ENCODE measurements at places on chromosomes 2 and 18.

GRCh38 chr2:190786404-190787166 lies 94.0 kb upstream of the GLS start:
- DNase-seq: no peak

- no peak for DNase-seq
Observed at GRCh38 chr2:195706161-195706900, 49.3 kb downstream of the SLC39A10 start.

DNA sequence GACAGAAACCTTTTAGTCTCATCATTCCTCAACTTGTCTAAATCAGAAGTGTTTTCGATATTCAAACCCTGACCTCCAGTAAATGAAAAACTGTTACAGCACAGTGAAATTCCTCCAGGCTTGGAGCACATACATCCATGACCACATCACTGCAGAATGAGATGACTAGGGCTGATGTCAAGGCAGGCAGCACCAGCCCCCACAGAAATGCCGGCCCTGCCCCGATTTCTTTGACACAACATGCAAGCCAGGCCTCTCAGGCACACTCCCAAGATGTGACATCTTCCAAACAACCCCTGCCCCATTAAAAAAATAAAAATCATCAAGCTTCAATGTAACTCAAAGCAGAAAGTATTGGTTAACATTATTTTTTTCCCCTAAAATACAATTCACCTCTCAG lies 103.3 kb downstream of the CTAGE1 start:
- no peak for DNase-seq

GRCh38 chr18:78293540-78293939 lies 686.1 kb upstream of the SALL3 start:
- DNase-seq: no peak

- peak; percentile 26 for DNase-seq
Observed at GRCh38 chr2:46942143-46942526, 26.5 kb upstream of the MCFD2 start.

DNA sequence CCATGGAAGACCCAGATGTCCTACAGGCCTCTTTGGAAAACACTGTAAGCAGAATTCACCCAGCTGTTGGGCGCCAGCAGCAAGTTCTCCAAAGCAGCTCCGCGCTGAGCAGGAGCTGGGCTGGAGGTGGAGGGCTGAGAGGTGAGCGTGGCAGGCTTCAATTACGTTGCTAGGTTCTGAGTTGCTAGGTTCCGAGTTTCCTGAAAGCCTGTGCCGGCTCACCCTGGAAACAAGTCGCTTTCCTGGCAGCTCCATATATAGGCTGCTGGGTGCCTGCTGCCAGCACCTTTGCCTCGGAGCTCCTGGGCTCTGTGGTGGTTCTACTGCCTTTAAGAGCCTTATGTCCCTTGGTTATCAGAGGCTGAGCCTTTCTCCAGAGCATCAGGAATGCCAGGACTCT lies 14.4 kb upstream of the EGR4 start:
- DNase-seq: no peak

DNA sequence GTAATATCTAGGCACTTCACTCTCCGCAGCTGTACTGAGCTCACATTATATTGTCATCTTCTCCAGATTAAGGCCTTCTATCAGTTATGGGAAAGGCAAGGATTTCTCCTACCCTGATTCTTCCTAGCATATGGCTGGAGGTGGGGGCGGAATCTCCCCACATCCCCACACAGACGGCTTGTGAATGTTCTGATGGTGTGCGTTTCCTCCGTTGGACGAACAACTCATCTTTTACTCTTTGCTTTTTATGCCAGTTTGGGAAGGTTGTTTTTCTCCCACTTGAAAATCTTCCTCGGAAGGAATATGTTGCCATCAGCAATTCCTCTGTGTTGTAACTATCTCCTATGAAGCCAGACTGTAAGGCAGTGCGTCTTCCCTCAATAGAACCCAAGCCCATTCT lies 24.3 kb downstream of the KLHL29 start:
- DNase-seq: no peak

DNA sequence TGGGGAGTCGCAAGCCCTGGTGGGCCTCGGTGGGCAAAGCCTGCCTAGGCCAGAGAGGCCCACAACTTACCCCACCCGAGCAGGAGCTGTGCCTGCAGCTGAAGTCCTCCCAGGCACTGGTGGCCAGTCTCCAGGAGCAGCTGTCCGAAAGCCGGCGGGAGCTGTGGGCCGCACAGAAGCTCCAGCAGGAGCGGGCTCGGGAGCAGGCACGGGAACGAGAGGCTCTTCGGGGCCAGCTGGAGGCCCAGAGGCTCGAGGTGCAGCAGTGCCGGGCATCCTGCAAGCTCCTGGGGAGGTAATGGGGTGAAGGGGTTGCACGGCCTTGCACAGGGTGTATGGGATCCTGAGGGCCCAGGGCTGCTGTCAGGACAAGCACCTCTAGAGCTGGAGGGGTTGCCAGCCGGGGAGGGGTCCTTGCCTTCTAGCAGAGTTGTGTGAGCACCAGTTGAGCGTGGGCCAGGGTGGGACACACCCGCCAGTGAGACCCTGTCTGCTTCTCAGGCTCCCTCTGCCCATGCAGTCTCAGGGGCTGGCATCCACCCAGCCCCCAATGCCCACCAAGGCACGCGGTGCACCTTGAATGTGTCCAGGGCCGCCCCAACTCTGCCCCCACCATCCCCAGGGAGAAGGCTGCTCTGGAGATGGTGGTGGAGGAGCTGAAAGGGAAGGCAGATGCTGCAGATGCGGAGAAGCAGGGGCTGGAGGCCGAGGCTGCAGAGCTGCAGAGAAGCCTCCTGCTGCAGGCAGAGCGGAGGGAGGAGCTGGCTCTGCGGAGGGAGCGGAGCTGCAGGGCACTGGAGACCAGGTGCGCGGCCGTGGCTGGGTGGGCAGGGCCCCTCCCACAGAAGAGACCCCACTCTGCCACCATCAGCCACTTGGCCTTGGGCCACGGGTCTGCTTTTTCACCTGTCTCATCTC lies 27.2 kb downstream of the CROCC2 start:
- DNase-seq: peak; percentile 3

DNA sequence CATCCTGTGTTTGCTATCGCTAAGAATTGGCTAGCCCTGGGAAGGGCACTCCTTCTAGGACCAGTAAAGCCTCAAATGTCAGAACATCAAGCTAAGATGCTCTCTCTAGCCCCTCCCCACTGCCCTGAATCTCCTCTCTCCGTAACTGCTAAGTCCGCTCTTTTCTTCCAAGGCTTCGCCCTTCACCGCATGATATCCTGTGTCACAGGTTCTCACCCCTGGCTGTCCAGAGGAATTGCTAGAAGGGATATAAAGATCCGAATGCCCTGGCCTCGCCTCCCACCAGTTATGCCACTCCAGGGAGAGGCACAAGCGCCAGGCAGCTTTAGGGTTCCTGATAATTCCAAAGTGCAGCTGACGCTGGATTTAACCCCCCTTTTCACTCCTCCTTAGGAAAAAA lies 17.1 kb upstream of the GPR45 start:
- no peak for DNase-seq

- DNase-seq: no peak
Observed at GRCh38 chr2:48589170-48589767, 28.4 kb upstream of the GTF2A1L start.

DNA sequence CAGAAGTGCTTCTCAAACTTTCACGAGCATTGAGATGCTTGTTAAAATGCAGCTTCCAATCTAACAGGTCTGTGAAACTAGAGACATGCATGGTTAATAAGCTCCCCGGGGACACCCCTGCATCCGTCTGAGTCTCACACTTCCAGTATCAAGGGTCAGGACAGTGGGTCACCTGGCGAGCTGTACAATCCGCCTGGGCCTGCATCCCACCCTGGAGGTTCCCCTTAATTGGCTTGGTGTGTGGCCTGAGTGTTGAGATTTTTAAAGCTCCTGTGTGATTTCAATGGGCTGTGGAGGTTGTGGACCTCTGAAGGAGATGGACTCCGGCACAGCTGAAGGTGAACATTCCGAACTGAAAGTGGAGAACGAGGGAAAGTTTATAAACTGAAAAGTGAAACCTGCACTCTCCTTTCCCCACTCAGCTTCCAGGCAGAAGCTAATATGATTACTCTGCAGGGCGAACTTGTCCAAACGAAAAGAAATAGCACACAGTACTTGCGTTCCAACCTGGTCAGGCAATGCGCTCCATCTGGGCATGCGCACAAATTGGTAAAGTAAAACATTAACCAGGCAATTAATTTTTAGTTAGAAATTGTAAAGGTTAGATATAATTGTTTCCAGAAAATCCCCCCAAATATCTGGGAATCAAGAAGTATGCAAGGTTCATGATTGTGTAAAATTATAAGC lies 191.7 kb upstream of the ALKAL2 start:
- no peak for DNase-seq

GRCh38 chr2:203346612-203347011 lies 18.4 kb downstream of the ABI2 start:
- no peak for DNase-seq

DNA sequence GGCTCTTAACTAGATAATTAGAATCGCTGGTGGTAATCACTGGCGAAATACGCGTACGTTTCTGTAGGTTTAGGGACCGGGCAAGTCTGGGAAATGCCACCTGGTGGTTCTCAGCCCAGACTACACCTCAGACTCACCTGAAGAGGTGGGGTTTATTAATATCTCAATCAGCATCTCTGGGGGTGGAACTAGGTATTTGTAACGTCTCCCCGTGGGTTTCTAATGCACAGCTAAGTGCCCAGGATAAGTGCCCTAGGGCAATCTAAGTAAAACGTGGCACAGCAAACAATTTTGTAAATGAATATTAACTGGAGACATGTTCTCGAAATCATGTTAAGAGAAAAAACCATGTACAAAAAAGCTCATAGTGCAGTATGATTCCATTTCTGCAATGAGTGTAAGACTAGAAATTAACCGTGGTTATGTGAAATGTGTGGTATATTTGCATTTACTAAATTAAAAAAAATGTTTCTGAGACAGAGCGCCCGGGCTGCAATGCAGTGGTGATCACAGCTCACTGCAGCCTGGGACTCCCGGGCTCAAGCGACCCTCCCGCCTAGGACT lies 760 bp upstream of the CNOT11 start:
- DNase-seq: no peak

- no peak for DNase-seq
Observed at GRCh38 chr2:24328010-24328409, 32.3 kb downstream of the ITSN2 start.

- no peak for DNase-seq
Observed at GRCh38 chr2:228518-229278, 35.1 kb downstream of the SH3YL1 start.

DNA sequence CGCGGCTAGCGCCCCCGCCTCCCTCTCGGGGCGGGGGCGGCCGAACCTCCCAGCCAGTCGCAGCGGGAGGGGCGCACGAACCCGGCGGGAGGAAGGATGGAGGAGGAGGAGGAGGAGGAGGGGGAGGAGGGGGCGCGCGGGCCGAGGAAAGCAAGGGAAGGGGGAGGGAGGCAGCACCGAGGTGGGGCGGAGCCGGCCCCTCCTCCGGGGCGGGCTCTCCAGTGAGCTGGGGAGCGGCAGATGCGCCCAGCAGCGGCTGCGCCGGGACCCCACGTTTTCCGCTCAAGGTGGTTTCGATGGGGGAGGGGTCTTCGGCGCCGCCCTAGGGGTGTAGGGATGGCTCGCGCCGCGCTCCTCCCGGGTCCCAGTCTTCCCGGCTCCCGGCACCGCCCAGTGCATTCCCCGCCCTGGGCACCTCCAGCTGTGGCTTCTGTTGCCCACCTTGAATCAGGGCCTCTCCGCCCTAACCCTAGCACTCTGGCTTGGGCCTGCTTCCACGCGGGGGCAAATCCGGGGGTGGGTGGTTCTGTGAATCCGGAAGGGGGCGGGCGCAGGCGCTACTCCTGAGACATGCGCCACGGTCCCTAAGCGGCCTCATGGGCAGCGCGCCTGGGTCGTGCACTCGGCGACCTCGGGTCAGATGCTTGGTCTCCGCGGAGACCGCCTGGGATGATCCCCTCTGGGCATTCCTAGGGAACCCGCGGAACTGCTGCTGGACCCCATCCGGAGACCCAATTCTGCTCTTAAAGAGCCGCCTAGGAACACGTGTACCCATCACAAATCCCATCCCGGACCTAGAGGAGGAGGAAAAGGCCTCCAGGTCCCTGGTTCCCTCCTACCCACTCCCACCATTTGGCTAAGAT lies at the start of gene FBXO41:
Gene FBXO41 (minus strand): TSS at position 183 of the 863 bp plus-strand sequence. CDS start 14,848 bp downstream, outside the sequence.
- DNase-seq: peak; percentile 25

DNA sequence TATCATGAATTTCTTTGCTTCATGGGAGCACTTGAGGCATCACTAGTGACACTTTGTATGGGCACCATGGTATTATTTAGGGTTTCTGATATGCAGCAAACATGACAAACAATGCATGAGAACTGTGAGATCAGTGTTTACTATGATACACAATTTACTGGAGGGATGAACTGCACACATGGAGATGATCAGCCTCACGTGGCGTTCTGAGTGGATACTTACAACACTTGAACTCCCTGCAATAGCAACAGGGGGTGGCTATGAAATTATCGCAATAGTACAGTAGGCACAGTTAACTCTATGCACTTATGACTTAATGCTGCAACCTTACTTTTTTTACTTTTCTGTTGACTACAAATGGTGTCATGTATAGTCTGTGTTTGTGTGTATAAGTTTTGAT lies 18.5 kb upstream of the UGT1A8 start:
- DNase-seq: no peak

DNA sequence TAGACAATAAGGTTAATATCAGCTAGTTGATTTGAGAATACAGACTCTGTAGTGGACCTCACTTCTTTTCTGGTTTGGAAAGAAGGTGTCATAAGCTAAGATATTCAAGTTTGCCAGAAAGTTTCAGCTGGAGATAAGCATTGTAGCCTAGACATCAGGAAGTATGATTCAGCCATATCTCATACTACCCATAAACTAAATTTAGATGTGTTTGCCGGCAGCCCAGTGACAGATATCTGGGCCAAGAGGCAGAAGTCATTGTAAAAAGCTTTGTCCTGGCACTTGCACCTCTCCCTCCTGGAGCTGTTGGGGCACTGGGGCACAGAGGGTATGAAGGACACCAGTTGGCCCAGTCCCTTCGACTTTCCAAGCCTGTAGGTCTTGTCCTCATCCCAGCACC lies 128.0 kb downstream of the EPHA4 start:
- DNase-seq: no peak

DNA sequence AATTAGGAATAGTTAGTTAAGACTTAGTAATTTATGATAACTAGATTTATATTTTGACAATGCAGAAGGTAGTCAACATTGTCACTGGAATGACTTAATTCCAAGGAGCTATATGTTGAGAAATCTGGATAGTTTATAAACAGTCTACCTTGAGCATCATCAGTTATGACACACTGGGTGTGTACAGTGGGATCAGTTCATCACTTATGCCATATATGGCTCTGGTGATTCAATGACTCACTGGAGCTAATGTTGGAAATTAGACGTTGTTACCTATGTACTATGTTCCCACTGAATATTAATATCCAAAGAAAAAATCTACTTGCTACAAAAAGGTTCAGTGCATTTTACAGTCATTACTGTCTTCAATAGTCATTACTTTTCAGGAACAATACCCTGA lies 34.0 kb upstream of the ITPRID2 start:
- DNase-seq: no peak

DNA sequence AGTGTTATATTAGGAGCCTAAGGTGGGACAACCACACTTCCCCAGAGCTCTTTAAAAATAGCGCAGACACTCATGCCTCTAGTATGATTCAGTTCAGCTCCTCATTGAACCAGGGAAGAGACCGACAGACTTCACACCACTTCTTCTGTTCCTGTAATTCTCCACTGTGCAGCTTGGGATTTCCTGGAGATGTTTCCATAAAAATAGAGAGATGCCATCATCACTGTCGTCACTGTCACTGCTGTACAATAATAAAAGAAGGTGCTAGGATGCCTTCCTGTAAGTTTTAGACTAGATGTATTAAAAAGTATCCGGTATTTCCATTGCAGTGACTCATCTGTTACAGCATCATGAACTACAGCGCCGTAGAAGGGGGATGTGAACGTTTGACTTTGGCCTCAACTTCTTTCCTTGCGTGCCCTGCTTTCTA lies 110.9 kb downstream of the FAM210A start:
- no peak for DNase-seq

- no peak for DNase-seq
Observed at GRCh38 chr2:123002660-123003248, 1022.3 kb upstream of the CNTNAP5 start.
